ENCODE measurements at places on chromosomes 5 and 9.
A peak's percentile ranks its signal among the peaks of the same experiment; 100 is the strongest.

- DNase-seq = no peak
Measured at GRCh38 chr5:113099822-113100221, 123.2 kb downstream of the DCP2 start.

GRCh38 chr5:176337913-176338312 is 23.7 kb downstream of the KIAA1191 start:
- DNase-seq = no peak

- DNase-seq = no peak
Measured at GRCh38 chr9:136484153-136485048, 1.6 kb upstream of the SEC16A start.

GRCh38 chr5:125106271-125106670 is 359.8 kb upstream of the ZNF608 start:
- DNase-seq = no peak

DNA sequence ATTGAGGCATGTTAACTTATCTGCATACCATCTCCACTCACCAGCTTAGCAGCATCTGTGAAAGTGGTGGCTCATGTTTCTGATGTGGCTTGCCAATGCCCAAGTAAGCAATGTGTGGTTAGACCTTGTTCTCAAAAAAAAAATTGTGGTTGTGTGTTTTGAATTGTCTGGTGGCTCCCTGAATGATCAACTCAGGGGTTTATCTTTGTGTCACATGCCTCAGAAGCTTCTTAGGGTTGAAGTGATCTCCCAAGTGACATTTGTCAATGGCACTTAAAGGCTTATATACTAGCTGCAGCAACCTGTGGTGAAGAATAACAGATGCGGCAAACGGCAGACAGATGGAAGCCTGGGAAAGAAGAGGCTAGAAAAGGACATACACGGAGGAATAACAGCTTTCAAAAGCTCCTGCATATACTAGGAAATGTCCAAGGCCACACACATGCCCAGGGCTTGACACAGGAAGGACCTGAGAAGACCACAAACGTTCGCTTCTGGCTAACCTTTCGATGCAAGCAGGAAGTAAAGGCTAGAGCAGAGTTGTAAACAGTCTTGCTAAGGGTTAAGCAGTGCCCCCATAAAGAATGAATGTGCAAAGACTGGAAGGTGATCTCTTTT is 42.2 kb upstream of the FSD1L start:
- DNase-seq = no peak

DNA sequence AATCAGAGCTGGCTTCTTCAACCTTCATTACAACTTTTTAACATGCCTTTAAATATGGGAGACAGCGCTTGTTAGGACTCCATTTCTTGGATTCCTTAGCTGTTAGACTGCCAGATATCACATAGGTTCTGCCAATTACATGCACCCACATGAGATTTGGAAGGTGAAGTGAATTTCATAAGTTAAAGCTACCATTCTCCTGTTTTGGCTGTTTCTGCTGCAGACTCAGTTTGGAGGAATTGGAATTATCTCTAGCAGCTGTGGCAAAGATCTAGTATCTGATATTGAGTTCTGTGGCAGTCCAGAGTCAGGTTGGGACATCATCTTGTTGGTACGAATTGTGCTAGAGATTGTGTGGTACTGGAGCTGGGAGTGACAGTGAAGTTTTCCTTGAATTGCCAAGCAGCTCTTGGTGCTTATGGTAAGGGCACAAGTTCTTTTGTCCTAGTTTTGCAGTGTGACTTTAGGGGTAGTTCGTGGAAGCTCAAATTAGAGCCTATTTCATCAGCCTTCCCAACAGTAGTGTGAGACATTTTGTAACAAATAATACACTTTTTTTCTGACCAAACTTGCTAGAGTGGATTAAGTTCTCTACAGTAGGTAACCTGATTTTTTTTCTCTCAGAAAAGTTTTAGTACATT is 9.1 kb upstream of the PJA2 start:
- no peak for DNase-seq

- DNase-seq = no peak
Measured at GRCh38 chr5:124468671-124469411, 277.6 kb downstream of the ZNF608 start.

- no peak for DNase-seq
Measured at GRCh38 chr5:124839371-124839998, 93.0 kb upstream of the ZNF608 start.

GRCh38 chr9:111926421-111926875 is 29.8 kb downstream of the UGCG start:
- DNase-seq = no peak

GRCh38 chr5:111461255-111461671 is 51.1 kb downstream of the STARD4 start:
- peak; percentile 7 for DNase-seq

DNA sequence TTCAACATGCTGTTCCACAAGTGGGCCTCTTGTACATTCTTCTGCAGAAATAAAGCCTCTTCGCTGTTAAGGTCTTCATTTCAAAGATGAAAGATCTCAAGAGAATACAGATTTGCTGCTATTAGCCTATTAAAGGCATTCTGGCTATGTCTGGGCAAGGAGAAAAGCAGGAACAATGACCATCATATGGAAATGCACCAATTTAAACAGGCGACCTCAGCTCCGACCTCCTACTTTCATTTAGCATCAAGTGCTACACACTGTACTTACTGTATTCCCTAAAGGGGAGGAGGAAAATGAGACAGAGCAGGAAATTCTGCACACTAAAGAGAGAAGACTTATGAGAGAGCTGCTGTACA is 64.8 kb downstream of the HABP4 start:
- DNase-seq = no peak

GRCh38 chr5:146995878-146996277 is 117.3 kb upstream of the PPP2R2B start:
- DNase-seq = no peak

GRCh38 chr5:148839960-148840359 is 13.5 kb downstream of the ADRB2 start:
- no peak for DNase-seq

DNA sequence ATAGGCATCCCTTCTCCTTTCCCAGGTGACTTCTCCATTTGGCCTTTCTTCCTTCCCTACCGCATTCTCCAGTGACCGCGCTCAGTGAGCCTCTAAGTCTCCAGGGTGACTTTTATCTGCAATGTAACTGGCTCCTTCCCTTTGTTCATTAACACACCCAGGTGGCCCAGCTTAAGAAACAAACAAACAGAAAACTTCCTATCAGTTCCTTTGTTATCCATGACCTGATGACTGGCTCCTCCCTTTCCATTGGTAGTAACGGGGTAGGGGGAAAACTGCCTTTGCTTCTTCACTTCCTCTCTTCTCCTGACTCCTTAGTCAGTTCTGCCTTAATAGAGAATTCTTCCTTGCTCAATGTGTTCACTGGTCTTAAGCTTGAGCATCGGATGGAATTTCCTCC is 7.0 kb upstream of the SH3GL2 start:
- no peak for DNase-seq

GRCh38 chr5:150120062-150120441 is 33.7 kb upstream of the CSF1R start:
- no peak for DNase-seq

GRCh38 chr5:132372542-132372941 is 3.0 kb downstream of the SLC22A5 start:
- DNase-seq = no peak

DNA sequence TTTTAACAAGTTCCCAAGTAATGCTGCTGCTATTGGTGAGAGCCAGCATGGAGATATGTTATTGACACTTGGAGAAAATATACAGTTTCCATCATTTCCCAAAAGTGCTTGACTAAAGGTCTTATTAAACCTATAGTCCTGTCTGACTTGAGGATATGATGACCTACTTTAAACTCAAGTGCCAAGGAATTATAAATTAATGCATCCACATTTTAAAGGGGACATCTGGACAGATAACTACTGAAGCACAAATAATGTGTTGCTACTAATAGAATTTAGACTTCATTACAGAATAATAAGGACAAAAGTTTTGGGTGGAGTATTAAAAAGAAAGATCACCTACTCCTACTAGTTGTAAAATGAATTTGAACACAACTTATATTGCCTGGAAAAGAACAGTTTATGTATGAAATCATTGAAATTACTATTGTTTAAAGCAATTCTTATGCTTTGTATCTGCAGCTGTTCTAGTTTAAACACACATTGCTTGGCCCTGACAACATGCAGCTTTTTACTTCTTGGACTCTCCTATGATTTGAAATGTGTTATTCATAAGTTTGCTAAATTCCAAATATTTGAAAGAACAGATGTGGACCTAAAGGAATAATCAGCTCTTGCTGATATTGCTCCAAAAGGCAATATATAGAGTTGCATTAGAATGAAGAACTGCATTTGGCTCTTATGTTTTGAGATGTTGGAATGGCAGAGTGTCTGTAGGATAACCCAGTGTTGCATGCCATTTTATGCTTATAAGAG is 73.4 kb downstream of the SGCD start:
- DNase-seq = no peak

GRCh38 chr5:144276034-144276822 is 105.6 kb downstream of the KCTD16 start:
- DNase-seq = no peak

- no peak for DNase-seq
Measured at GRCh38 chr9:93532141-93532540, 44.2 kb upstream of the PHF2 start.

GRCh38 chr5:142782976-142783530 is 12.9 kb downstream of the ARHGAP26 start:
- no peak for DNase-seq

DNA sequence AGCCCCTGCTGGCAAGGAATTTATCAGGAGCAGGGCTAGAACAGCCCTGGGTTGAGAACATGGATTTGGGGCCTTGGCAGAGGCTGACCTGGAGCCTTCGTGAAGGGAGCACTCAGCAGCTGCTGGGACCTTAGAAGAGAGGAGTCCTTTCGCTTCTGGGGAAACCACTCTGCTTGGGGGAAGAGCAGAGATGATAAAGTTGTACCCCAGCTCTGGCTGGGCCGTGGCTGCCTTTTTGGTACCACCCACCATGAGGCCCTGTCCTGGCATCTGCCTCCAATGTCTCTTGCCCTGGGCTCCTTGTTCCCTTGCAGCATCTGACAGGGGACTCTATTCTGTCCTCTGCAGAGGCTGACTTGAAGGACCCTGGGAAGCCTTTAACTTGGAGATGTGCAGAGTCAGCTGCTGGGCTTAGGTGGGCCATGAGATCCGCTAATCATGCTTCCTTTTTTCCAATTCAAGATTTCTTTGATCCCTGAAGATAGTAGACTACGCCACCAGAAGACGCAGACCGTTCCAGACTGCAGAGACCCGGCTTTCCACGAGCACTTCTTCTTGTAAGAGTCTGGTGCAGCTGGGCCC is 20.2 kb downstream of the RGS3 start:
- no peak for DNase-seq

DNA sequence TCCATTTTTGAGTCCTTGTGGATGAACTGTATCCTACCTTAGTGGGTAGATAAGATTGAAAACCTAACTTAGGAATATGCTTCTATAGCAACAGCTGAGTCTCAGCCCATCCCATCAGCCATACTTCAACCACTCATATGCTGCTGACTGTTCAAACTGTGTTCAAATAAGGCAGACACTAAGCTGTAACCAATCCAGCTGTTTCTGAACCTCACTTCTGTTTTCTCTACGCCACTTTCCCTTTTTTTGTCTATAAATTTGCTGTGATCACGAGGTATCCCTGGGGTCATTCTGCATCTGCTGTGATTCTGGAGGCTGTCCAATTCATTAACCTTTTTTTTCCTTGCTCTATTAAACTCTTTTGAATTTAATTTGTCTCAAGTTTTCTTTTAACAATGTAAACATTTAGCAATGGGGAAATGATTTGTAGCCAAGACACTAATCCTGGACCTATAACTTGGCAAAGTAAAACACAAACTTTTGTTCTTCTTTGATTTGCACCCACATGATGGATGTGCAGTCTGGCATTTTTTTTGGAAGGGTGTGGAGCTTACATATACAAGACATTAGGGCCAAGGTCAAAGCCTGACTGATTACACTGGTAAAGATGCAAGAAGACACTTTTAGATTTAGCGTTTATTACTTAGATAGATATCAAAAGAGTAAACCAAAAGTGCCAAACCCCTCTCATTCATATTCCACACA is 14.9 kb upstream of the SCGB3A2 start:
- DNase-seq = no peak

GRCh38 chr5:168151041-168151440 is 140.4 kb upstream of the WWC1 start:
- DNase-seq = no peak

GRCh38 chr9:125467116-125467740 is 205.6 kb downstream of the GAPVD1 start:
- no peak for DNase-seq

DNA sequence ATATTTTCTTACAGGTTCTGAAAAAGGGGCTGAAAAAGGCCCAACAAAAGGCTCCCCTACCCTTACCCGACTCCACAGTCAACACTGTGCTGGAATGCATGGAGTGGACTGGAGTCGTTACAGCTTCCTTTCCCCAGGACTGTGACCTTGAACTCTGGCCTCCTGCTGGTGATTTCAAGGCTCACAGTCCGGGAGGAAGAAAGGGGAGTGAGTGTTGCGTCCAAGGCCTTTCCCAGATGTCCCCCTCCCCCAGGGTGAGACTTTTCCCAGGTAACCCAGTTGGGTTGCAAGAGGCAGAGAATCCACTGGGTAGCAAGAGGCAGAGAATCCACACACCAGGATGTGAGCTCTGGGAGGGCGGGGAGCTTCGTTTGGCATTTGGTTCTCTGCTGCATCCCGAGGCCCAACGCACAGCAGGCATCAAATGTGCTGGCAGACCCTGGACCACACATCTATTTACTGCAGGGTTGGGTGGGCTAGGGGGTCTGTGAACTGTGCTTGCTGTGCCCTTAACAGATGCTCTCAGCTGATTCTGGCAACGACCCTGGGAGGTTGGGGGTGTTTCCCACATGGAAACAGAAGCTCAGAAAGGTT is 37.5 kb downstream of the FABP6 start:
- no peak for DNase-seq

- no peak for DNase-seq
Measured at GRCh38 chr5:140408750-140409241, 7.2 kb downstream of the ANKHD1 start.

DNA sequence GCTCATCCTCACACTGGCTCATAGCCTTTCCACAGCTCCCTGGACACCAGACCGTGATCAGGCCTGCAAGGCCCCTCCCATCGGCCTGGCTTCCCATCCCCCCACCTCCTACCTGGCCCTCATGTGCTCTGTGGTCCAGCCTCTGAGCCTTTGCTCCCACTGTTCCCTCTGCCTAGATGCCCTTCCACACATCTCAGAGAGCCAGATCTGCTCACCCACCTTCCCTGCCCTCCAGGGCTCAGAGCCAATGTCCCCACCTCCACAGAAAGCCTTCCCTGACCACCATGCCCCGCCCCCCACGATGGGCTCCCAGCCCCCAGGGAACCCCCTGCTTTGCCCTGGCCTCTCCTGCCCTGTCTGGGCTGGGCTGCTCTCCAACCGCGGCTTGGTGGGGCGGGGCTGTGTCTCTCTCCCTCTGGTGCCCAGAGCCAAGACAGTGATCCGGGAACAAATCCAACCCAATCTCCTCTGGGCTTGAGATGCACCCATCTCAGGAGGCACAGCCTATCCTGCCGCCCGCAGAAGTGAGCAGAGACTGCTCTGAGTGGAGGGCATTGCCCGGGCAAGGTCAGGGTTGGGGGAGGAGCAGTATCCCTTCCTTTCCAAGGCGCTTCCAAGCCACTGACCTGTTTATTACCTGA is 1.6 kb downstream of the NINJ1 start:
- peak; percentile 22 for DNase-seq

Data from amygdala (tissue), 56 donors.